Caco-2 (cell line): ENCODE measurements at places on chromosomes 16 and 17.

- peak; percentile 44 for DNase-seq
Measured at GRCh38 chr16:89863741-89864526, 9.5 kb upstream of the TCF25 start.

DNA sequence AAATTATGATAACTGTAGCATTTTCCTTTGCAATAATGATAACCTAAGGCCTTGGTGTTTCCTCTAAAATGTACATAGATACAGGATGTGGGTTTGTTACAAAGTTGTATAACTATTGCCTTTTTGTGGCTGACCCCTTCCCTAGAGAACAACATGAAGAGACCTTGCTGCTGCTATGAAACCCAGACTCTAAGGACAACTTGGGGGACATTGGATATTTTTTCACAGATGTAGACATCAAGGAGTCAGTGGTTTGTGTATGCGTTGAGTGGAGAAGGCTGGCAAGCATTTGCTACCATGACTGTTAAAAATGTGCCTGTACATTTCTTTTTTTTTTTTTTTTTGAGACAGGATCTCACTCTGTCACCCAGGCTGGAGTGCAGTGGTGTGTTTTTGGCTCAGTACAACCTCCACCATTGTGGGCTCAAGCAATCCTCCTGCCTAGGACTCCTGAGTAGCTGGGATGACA, 12.3 kb downstream of the HMOX2 start:
- no peak for DNase-seq

- DNase-seq = no peak
Measured at GRCh38 chr17:12568358-12569251, 97.1 kb upstream of the MYOCD start.

DNA sequence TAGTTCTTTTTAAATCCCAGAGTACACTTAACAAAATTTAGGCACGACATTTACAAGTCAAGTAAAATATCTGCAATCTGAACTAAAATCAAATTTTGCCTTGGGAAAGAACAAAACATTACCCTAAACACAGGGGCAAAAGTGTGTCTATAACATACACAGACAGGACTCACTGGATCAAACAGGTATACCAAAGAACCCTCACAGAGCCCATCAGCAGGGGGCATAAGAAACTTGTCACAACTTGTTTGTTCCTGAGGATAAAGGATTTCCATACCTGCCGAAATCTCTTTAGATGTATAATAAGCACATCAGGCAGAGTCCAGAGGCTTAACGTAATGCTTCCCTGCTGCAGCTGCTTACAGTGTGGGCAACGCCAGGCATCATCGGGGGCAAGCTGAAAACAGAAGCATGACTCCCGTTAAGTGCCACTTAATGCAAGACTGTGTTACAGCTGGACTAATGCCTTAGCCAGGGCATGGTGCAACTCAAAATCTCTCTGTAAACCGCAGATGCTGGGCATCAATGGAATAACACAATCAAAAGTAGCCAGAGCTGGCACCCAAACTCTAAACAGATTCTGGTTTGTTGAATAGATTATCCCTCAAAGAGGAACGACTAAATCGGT, 67.0 kb downstream of the USP31 start:
- DNase-seq = no peak

GRCh38 chr17:82107341-82107860, 9.4 kb upstream of the FASN start:
- DNase-seq = peak; percentile 45

- DNase-seq = peak; percentile 80
Measured at GRCh38 chr17:79803997-79804855, 7.3 kb upstream of the CBX8 start.

DNA sequence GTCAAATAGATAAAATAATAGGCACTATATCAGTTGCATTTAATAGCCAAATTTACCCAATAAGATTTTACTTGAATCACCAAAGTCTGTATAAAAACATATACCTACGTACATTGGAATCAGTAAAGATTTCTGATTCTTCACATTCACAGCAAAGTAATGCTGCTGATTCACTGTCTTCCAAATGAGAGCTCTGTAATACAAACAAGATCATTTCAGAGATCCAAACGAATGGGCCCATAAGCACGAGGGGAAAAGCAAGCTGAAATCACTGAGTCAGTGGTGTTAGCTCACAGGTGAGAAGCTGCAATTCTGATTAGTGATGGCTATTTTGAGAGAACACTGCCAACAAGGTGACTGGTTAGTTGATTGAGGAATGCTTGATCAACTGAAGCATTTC, 81.3 kb downstream of the SSH2 start:
- DNase-seq = no peak
